IMR-90 (cell line): ENCODE measurements at places on chromosomes 16 and 17. TPM values are rescaled to one million over a fixed set of nuclear protein-coding genes. Genes with fewer than 3 reads are reported as not detected.
A peak's percentile ranks its signal among the peaks of the same experiment; 100 is the strongest.

DNA sequence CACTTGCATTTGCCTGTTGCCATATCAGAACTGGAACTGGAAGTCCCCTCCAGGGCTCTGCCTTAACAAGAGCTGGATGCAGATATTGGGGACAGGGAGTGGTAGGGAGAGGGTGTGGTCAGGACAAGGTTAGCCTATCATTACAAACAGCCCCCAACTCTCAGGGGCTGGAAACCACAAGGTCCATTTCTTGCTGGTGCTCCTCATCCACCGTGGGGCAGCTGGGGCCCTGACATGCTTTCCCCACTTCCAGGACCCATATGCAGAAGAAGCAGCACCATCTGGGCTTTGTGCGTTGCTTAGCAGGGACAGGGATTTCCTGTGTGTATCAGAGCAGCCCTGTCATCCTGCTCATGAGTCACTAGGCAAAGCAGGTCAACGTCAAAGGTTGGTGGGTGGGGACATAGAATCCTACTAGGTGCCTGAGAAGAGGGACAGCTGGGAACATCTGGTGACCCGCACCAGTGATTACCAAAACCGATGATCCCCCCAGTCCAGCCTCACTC is 26.9 kb downstream of the RGS9 start:
- peak overlapping the region; percentile 16; the same call in 1 of the 2 replicates for H3K27ac ChIP-seq
- peaks cover 9% of the 10 kb centered on the region for H3K4me1 ChIP-seq
- H3K4me3 ChIP-seq: no peak overlapping the region
- DNase-seq: peak; percentile 90
- no peaks in the 10 kb centered on the region for H3K27me3 ChIP-seq

GRCh38 chr17:69947027-69947759 is 127.8 kb upstream of the KCNJ16 start:
- peak; percentile 28 for DNase-seq
- no peak overlapping the region for H3K27ac ChIP-seq
- peaks cover 5% of the 10 kb centered on the region; the same call in 1 of the 2 replicates for H3K4me1 ChIP-seq
- no peaks in the 10 kb centered on the region for H3K27me3 ChIP-seq
- no peaks in the 10 kb centered on the region for H3K36me3 ChIP-seq

DNA sequence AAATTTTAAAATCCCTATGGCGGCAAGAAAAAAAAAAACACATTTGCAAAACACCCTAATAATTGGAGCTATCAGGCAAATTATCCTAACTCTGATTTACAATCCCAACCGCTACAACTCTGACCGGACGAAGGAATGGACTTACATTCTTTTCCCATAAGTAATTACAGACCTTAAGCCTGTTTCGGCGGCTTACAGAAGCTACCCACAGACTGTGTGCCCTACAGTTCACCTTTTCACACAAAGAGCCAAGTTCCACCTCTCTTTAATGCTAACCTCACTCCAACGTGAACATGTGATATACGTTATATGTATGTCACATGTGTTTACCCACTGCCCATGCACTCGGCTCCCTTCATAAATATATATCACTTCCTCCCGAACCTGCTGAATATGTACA is 8.7 kb upstream of the MEAK7 start:
- peaks cover 10% of the 10 kb centered on the region for H3K4me1 ChIP-seq
- no peak overlapping the region for H3K4me3 ChIP-seq
- no peak overlapping the region for H3K27ac ChIP-seq
- H3K27me3 ChIP-seq: no peaks in the 10 kb centered on the region

- peaks cover 2% of the 10 kb centered on the region; the same call in 1 of the 2 replicates for H3K4me1 ChIP-seq
- peaks cover 61% of the 10 kb centered on the region for H3K36me3 ChIP-seq
- DNase-seq: peak; percentile 78
- H3K4me3 ChIP-seq: no peak overlapping the region
Observed at GRCh38 chr17:78828470-78829185, 12.0 kb downstream of the USP36 start.

DNA sequence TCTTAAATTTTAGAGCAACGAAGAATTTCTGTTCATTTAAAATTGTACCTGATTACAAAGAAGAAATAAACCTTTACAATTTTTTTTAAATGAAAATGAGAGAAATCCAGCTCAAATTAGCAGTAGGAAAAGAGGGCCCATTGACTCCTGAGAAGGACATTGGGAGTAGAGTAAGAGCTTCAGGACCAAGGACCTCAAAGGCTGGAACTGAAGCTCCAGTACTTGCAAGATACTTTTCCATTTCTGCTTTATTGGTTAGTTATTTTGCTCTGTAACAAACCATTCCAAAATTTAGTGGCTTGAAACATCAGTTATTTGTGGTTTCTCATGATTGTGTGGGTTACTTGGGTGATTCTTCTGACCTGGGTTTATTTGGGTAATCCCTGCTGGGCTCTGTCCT is 165.9 kb downstream of the PRKCB start:
- H3K36me3 ChIP-seq: no peaks in the 10 kb centered on the region
- no peak for DNase-seq
- H3K4me1 ChIP-seq: no peaks in the 10 kb centered on the region
- no peak overlapping the region for H3K27ac ChIP-seq
- no peak overlapping the region for H3K4me3 ChIP-seq
- H3K27me3 ChIP-seq: no peaks in the 10 kb centered on the region

MT1A gene
- total RNA-seq: 1.9 TPM in 1 of 2 replicates, not detected in the other

SOX8 gene
- total RNA-seq: under 0.01 TPM in 2 replicates
